ENCODE measurements at places on chromosomes 12 and 14. TPM values are rescaled to one million over a fixed set of nuclear protein-coding genes. Genes with fewer than 3 reads are reported as not detected.

The SLCO1A2 gene
- not detected for total RNA-seq

The GPR84 gene
- total RNA-seq: not detected

The PRH2 gene
- total RNA-seq: not detected

The ZFHX2 gene
- 1.3 TPM for total RNA-seq

The TAMALIN gene
- total RNA-seq: 34.0 TPM

The CCDC177 gene
- total RNA-seq: not detected

The DBX2 gene
- total RNA-seq: not detected

The RNASE11 gene
- total RNA-seq: not detected

The OTX2 gene
- not detected for total RNA-seq

The CCT2 gene
- total RNA-seq: 171 TPM

The TAS2R9 gene
- not detected for total RNA-seq

The TMEM179 gene
- not detected for total RNA-seq

The AHNAK2 gene
- total RNA-seq: 0.22 TPM

The NPFF gene
- total RNA-seq: not detected

The FOXN4 gene
- not detected for total RNA-seq

The EIF2S3B gene
- total RNA-seq: 0.38 TPM

The IGF1 gene
- total RNA-seq: not detected

The PLEK2 gene
- total RNA-seq: 3.7 TPM

The KLRC4 gene
- 9.9 TPM for total RNA-seq

The MUCL1 gene
- total RNA-seq: not detected

The PLEKHG7 gene
- total RNA-seq: 0.30 TPM

The CHGA gene
- 0.18 TPM for total RNA-seq

The ASCL1 gene
- total RNA-seq: not detected

The SUPT16H gene
- total RNA-seq: 71.6 TPM

The BRF1 gene
- 65.4 TPM for total RNA-seq

The HHIPL1 gene
- total RNA-seq: 0.16 TPM

The TMEM229B gene
- 41.7 TPM for total RNA-seq

The REC8 gene
- total RNA-seq: 38.7 TPM

The HSPB8 gene
- not detected for total RNA-seq

The KRT82 gene
- not detected for total RNA-seq

The SYCP3 gene
- 0.69 TPM for total RNA-seq

The MGST1 gene
- 1.5 TPM for total RNA-seq

The TBX3 gene
- 0.26 TPM for total RNA-seq

The GALNT4 gene
- total RNA-seq: 6.5 TPM

The GDF3 gene
- total RNA-seq: not detected

The ALDH1L2 gene
- total RNA-seq: 0.15 TPM
